ENCODE measurements at places on chromosomes 5 and 9.
A peak's percentile ranks its signal among the peaks of the same experiment; 100 is the strongest.

DNA sequence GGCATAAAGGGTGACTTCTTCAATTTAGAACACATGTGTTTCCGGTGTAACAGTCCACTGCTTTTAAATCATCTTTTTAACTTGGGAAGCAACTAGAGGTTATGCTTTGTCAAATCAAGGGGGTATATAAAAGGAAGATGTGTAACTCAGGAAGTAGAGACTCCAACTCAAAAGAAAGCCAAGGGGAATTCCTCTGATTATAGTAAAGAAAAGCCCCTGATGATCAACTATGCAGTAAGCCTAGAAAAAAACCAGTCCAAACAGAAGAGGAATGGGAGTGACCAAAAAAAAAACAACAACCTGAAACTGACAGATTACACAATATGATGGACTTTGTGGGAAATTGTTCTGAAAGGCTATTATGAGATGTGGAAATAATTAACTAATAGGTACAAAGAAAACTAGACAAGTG is 90.3 kb downstream of the AK8 start:
- DNase-seq = no peak

- no peak for DNase-seq
Measured at GRCh38 chr5:125201446-125202052, 455.1 kb upstream of the ZNF608 start.

DNA sequence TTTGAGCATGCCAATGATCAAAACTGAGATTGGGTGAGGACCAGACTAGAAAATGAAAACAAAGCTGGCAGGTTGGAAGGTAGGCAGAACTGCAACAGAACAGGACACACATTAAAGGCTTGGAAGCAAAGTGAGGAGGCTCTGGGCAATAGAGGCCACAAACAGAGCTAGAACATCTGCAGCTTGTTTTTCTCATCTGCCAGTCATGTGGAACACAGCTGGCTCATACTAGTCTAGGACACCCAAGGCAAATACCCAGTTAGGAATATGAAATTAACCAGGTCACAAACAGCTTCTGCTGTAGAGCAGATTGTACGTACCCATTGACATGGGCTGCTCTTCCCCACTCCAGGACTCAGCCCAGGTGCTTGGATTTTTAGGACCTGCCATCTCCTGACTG is 61.7 kb downstream of the SPEF2 start:
- no peak for DNase-seq

DNA sequence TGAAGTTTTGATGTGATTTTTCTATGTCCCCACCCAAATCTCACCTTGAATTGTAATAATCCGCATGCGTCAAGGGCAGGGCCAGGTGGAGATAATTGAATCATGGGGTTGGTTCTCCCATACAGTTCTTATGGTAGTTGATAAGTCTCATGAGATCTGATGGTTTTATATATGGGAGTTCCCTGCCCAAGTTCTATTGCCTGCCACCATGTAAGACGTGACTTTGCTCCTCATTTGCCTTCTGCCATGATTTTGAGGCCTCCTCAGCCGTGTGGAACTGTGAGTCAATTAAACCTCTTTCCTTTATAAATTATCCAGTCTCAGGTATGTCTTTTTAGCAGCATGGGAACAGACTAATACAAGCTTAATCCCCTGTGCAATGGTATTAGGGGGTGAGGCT is 25.5 kb upstream of the RAI14 start:
- DNase-seq = no peak

GRCh38 chr9:135611142-135611874 is 28.0 kb downstream of the GLT6D1 start:
- DNase-seq = peak; percentile 10

DNA sequence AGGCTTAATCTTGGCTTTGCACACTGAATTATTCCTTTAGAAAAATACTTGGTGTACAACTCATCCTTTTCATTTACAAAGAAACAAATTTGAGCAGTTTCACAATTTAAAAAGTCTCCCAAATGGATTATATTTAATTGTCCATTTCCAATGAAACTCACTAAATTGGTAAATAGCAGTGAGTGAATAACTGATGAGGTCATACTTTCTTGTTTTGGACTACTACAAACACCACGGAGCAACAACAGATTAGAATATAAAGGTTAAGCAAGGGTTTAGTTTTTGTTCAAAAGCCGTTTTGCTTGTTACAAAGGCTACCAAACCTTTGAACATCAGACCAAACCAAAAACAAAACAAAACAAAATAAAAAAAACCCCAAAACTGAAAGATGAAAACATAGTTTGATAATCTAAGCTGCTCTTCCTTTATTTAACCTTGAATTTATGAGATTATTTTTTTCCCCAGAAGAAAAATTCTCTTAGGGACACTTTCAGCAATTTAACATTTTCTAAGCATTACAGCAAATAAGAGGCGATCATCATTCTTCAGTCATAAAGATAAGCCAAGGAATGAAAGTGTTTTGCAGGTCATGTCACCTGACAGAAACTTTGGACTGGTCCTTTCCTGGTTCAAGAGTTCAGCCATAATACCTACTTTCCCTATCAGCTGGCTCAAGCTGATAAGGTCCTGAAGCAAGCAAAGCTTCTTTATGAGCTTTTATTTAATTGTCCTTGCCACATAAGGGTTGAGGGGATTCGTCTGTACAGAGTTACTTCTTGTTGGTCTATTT is 99.7 kb upstream of the CDKN2B start:
- no peak for DNase-seq

- no peak for DNase-seq
Measured at GRCh38 chr9:135522137-135522877, 1.1 kb downstream of the LCN1 start.

- DNase-seq = no peak
Measured at GRCh38 chr5:57482671-57483106, at the start of gene ACTBL2. Gene ACTBL2, minus strand, starts transcription at chr5:57482811. Its CDS starts 104 bp downstream, at chr5:57482707.

GRCh38 chr5:78295035-78295961 is 800 bp upstream of the AP3B1 start:
- DNase-seq = peak; percentile 76

DNA sequence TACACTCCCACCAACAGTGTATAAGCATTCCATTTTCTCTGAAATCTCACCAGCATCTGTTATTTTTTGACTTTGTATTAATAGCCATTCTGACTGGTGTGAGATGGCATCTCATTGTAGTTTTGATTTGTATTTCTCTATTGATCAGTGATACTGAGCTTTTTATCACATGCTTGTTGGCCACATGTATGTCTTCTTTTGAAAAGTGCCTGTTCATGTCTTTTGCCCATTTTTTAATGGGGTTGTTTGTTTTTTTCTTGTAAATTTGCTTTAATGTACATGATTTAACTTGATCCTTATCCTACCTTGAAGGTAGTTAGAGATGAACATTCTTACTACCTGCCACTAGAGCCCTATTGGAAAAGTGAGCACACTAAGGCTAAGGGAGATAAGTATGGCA is 151.2 kb upstream of the KIF2A start:
- DNase-seq = no peak

- DNase-seq = no peak
Measured at GRCh38 chr5:51138164-51138563, 245.1 kb upstream of the ISL1 start.
